ENCODE measurements at places on chromosomes 11 and 22.

DNA sequence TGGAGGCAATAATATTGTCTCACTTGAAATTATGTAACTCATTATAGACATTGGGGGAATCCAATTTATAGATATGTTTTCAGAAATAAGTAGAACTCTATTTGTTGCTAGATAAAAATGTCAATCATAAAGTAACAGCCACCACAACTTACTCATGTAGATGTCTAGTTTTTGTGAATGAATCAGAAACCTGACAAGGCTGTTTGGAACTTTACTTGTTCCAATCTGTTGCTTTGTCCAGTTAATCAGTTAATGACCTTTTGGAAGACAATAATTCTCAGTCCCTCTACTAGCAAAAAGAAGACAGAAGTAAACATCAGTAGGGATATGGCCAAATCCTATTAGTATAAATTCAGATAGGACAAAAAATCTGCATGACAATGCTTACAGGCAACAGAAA lies 1143.3 kb downstream of the LRRC4C start:
- DNase-seq: no peak

- no peak for DNase-seq
Observed at GRCh38 chr11:132686886-132687285, 845.4 kb downstream of the OPCML start.

DNA sequence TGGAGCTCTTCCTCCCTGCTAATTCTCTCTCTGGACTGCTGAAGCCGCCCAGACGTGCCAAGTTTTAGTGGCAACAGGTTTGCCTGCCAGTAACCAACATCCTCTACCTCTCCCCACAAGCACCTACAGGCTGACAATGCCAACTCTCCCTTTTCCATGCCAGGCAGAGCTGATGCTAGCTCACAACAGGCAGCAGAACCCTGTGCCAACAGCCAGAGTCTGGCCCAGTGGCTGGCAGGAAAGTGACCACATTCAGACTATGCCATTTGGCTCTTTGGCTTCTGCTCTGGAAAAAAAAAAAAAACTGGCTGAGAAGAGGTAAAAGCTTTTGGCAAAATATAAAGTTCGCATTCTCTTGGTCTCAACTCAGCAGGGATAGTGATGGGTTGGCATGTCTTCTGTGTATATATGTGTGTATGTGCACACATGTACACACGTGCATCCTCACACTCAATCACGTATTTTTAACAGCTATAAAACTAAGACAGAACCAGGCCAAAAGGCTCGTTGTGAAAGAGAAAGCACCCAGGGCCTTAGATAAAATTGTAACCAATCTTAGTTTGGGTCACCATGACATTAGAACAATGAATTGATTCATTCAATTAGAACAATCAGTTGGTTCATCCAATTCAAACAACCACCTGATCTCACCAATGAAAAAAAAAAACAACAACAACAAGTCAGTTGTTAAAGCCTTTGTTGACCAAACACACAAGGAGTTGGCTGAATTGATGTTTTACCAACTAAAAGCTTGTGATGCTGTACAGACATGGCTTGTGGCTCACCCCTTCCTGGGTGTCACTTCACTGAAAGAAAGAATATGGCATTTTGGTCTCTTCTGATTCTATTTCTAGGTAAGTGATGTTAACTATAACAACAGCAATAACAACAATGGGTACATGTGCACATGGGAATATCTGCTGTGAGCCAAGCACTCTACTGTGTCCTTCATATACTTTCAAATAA lies 48.6 kb downstream of the TRIM29 start:
- no peak for DNase-seq

DNA sequence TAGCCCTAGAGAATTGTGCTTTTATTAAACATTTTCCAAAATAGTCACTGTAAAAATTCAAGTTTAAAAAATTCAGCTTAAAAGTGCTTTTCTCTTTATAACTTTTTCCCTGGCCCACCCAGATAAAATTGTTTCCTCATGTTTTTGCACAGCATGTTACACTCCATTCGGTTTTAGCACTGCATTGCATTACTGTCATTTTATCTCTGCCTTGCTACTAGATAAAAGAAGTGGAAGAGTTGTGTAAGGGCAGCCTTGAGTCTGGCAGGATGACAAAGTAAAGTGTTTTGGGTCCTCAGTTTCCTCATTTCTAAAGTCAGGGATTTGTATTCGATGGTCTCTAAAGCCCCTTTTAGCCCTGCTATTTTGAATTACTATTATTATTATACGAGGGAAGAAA lies 99.8 kb downstream of the ATM start:
- DNase-seq: no peak

DNA sequence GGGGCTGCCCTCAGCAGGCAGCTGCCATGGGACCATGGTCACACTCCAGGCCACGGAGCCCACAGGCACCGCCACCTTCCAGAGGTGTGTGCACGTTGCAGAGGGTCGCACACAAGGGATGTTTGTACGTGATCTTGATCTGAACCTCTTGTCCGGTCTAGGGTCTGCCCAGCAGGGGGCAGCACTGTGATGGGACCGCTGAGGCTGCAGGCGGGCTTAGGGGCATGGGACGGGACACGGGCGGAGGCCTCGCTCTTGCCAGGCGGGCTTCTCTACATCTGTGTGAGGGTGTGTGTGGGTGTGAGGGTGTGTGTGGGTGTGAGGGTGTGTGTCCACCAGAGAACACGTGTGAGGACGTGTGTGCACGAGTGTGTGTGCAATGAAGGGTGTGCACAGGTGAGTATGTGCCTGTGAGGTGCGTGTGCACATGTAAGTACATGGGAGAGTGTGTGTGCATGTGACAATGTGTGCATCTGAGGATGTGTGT lies 52.4 kb downstream of the CACNA1I start:
- peak; percentile 22 for DNase-seq

DNA sequence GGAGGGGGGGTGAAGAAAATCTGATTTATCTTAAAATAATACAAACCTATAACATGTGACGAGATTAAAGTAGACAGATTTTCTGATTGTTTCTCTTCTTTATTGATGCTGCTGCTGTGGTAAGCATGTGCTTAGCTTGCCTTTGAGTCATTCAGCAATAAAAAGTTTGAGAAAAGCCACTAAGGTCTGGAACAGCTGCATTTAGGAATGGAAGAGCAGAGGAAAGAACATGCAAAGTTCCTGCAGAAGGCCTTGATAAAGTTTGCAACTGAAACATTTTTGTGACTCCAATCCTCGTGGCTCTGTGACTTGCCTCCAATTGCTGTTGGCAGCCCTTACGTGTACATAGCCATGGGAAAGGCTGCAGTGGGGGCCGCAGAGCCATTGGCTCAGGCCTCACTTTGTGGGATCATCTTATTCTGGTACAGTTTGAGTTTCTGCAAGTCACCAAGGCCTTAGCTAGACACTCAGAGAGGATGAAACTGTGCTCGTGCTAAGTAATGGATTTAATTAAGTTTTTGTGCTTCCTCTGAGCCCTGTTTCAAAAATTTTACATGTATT lies 370.2 kb downstream of the AASDHPPT start:
- DNase-seq: no peak

- no peak for DNase-seq
Observed at GRCh38 chr11:28241760-28242159, 133.6 kb downstream of the METTL15 start.

- DNase-seq: no peak
Observed at GRCh38 chr22:45948081-45948648, 28.8 kb downstream of the WNT7B start.

DNA sequence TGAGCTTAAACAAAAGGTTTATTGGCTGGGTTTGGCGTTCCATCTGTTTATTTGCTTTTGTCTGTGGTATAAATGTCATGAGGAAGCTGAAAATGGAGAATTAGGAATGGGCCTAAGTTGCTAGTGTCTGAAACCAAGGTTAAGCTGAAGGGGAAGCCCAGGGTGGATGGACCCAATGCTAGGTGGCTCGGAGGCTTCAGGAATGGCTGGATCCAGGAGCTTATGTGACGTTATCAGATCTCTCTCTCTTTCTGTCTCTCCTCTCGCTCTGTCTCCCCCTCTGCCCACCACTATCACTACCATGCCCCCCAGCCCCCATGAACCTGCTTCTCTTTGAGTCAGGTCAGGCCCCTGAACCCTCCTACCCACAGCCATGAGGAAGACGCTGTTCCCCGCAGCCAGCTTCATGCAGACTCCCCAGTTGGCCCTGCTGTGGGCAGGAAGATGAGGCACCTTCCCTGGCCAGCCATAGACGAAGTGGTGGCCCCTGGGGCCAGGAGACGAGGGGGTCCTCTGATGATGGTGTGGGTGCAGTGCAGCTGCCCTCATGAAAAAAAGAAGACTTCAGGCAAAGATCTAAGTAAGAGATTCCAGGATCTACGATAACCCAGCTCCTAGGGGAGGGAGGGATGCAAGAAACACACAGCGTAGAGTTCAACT lies 101.5 kb downstream of the BRD1 start:
- no peak for DNase-seq

DNA sequence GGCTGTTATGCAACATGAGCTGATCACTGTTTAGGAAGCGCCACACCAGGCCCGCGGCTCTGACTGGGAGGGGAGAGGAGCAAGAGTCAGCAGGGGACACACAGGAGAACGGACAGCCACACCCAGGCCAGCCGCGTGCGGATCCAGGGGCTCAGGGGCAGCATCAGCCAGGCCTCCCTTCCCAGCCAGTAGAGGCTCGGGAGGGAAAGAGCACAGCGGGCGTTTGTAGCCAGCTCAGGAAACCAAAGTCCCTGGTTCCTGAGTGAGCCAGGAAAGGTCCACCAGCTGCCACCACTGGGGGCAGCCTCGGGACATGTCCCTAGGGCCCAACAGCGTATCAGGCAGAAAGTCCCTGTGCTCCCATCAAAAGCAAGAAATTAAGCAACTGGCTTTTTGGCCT lies 71.8 kb upstream of the PITPNB start:
- DNase-seq: peak; percentile 12

- DNase-seq: no peak
Observed at GRCh38 chr11:105052487-105052886, 7.4 kb upstream of the CARD16 start.

DNA sequence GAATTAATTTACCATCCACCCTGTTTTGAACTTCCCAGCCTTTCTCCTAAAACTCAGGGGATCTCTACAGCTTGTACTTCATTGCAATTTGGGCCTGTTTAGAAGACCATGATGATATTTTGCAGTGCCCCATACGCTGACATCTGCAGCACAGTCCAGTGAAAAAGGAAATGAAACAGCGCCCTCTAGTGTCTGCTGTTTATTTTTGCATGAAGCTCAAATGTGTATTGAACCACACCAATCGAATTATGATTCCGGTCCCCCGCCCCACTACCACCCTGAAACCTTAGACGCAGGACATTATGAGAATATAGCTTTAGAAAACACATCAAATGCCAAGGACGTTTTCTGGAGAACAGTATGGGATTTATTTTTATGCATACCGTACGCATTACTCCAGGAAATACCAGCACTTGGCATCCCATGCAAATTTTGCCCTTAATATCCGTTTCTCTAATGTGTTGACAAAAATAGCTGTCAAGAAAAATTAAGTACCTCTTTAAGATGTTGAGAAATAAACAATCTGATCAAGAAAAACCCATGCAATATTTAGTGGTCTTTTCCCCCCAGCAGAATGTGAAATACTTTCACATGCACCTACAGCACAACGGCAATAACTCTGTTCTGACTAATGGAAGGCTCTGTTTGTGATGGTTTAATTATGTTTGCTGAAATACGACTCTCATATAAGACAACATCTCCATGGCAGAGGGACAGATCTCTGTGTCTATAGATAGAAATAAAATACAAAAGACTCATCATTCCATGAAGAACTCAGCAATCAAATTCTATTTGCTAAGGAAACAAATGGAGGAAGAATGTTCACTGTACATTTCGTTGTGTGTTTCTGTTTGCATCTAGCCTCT lies 93.9 kb downstream of the TECTA start:
- peak; percentile 52 for DNase-seq

- DNase-seq: no peak
Observed at GRCh38 chr11:34809191-34810106, 106.7 kb downstream of the APIP start.

GRCh38 chr22:35641494-35642120 lies 6.6 kb upstream of the APOL6 start:
- no peak for DNase-seq

GRCh38 chr11:516400-516799 lies 9.4 kb upstream of the RNH1 start:
- no peak for DNase-seq

GRCh38 chr11:61968758-61969390 lies 1.4 kb upstream of the FTH1 start:
- DNase-seq: no peak

- DNase-seq: no peak
Observed at GRCh38 chr11:2797121-2797711, 88.4 kb downstream of the CDKN1C start.

- peak; percentile 74 for DNase-seq
Observed at GRCh38 chr11:65429068-65429681, 6.6 kb downstream of the NEAT1 start.

DNA sequence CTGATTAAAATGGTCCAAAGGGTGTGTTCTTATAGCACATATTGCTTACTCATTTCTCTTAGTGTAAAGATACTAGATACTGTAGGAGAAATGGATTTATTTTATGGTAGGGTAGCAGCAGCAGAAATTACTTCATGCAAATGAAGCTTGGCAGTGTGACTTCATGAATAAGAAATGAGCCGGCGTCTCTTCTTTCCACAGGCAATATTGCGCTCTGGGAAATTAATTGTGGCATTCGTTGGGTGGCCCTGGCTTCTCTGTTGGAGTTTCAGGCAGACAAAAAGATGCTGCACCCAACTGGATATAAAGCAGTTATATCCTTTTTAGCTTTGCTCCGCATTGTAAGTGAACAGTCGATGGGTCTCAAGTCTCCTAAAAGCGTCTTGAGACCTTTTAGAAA lies 211.0 kb upstream of the NAV2 start:
- DNase-seq: no peak

DNA sequence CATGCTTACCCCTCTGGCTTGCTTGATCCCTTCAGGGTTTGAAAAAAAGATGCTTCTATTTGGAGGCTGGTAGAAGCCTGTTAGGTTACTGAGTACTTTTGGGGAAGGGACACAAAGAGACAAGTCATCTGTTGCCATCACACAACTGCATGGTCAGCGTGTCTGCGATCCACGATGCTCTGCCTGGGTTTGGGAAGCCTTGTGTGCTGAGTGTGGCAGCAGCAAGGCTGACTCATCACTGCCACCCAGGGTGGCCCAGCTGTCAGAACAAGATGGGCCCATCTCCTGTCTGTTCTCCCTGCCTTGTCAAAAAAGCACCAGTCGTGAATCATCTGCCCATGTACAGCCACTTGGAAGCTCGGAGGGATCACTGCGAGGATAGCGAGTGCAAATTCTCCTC lies 26.2 kb downstream of the UBASH3B start:
- no peak for DNase-seq

DNA sequence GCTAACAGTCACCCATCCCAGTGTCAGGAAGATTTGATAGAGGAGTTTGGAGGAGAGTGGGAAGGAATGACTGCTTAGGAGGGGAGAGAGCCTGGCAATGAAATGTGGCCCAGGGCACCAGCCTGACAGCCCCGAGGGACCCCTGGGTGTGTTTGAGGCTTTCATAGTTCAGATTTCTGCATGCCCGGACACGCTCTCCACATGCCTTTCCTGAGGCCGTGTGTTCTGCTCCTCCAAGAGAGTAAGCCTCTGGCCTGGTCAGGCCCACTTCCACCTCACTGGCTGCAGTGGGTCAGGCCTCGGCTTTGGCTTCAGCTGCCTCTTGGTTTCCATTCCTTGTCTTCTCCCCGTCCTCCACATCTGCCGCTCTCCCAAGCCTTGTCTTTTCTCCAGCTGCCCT lies 78.4 kb downstream of the C22orf31 start:
- DNase-seq: no peak

- DNase-seq: no peak
Observed at GRCh38 chr11:7924536-7924935, 6.5 kb downstream of the OR10A6 start.

Data from ACHN (cell line).